ENCODE measurements at places on chromosomes 16 and 17. TPM values are rescaled to one million over a fixed set of nuclear protein-coding genes. Genes with fewer than 3 reads are reported as not detected.

DNA sequence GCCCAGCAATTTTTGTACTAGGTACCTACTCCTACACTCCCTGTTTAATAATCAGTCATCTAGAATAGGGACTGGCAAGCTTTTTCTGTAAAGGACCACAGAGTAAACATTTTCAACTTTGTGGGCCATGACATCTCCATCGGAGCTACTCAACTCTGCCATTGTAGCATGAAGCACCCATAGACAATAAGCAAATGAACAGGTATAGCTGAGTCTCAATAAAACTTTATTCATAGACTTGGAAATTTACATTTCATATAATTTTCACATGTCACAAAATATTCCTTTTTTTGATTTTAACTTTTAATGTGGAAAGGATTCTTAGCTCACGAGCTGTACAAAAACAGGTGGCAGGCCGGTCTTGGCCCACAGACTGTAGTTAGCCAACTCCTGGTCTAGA lies 345.8 kb downstream of the SOX9 start:
- H3K27me3 ChIP-seq = no peaks in the 10 kb centered on the region
- peaks cover 26% of the 10 kb centered on the region for H3K4me1 ChIP-seq
- no peak overlapping the region for H3K4me3 ChIP-seq
- no peak for DNase-seq
- H3K36me3 ChIP-seq = no peaks in the 10 kb centered on the region

GRCh38 chr17:71342737-71343136 lies 778.1 kb upstream of the SOX9 start:
- peaks cover 9% of the 10 kb centered on the region for H3K4me1 ChIP-seq
- DNase-seq = no peak
- H3K27ac ChIP-seq = no peak overlapping the region
- H3K27me3 ChIP-seq = no peaks in the 10 kb centered on the region
- H3K36me3 ChIP-seq = no peaks in the 10 kb centered on the region

GRCh38 chr17:1197379-1197778 lies 17.6 kb upstream of the ABR start:
- no peak overlapping the region for H3K4me3 ChIP-seq
- no peak overlapping the region for H3K27ac ChIP-seq

GRCh38 chr16:81767987-81768592 lies 11.0 kb upstream of the PLCG2 start:
- no peaks in the 10 kb centered on the region for H3K4me1 ChIP-seq
- H3K27me3 ChIP-seq = no peaks in the 10 kb centered on the region
- no peaks in the 10 kb centered on the region for H3K36me3 ChIP-seq
- no peak overlapping the region for H3K27ac ChIP-seq
- no peak for DNase-seq
- H3K4me3 ChIP-seq = no peak overlapping the region

- DNase-seq = no peak
- peaks cover 53% of the 10 kb centered on the region for H3K27me3 ChIP-seq
- no peaks in the 10 kb centered on the region for H3K36me3 ChIP-seq
- H3K4me1 ChIP-seq = no peaks in the 10 kb centered on the region
Measured at GRCh38 chr16:21224800-21225199, 8.7 kb upstream of the ANKS4B start.

DNA sequence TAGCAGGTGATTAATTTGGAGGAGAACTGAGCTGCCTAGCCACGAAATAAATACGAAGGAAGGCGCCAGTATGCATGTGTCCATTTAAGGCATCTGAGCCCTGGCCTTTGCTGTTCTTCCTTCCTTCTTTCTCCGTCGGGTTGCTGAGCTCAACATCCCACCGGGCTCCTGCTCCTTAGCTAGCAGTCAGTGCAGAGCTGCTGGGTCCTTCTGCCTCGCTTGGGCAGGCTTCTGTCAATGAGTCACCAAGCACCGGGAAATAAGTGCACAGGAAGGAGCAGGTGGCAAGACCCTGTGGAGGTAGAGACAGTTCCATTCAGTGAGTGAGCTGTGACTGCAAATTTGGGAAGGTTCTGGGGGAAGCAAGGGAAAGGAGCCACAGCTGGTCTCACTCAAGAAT lies 120.7 kb downstream of the CCDC182 start:
- DNase-seq = no peak
- H3K4me1 ChIP-seq = peaks cover 19% of the 10 kb centered on the region
- H3K27ac ChIP-seq = no peak overlapping the region
- H3K27me3 ChIP-seq = no peaks in the 10 kb centered on the region
- no peak overlapping the region for H3K4me3 ChIP-seq

DNA sequence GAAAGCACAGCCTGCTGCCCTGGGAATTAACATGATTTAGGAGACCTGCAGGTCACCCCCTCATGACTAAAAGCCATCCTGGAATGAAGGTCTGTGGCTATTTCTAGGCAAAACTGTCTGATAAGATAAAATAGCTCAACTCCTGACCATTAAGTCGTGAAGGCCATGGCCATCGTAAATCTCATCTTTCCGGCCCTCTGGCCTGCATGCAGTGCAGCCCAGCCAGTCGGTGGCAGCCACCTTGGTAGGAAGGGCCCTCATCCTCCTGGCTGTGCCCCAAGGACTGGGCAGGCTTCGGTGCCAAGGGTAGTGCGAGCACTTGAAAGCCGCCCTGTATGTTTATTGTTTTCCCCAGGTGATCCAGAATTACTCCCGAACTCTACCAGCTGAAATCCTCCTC lies 18.2 kb upstream of the MEOX1 start:
- no peaks in the 10 kb centered on the region for H3K27me3 ChIP-seq
- H3K27ac ChIP-seq = no peak overlapping the region
- no peak for DNase-seq
- H3K36me3 ChIP-seq = no peaks in the 10 kb centered on the region
- no peak overlapping the region for H3K4me3 ChIP-seq
- H3K4me1 ChIP-seq = no peaks in the 10 kb centered on the region

GRCh38 chr17:33285413-33285812 lies 7.7 kb downstream of the ASIC2 start:
- DNase-seq = no peak
- H3K36me3 ChIP-seq = no peaks in the 10 kb centered on the region
- H3K27me3 ChIP-seq = peaks cover 14% of the 10 kb centered on the region

DNA sequence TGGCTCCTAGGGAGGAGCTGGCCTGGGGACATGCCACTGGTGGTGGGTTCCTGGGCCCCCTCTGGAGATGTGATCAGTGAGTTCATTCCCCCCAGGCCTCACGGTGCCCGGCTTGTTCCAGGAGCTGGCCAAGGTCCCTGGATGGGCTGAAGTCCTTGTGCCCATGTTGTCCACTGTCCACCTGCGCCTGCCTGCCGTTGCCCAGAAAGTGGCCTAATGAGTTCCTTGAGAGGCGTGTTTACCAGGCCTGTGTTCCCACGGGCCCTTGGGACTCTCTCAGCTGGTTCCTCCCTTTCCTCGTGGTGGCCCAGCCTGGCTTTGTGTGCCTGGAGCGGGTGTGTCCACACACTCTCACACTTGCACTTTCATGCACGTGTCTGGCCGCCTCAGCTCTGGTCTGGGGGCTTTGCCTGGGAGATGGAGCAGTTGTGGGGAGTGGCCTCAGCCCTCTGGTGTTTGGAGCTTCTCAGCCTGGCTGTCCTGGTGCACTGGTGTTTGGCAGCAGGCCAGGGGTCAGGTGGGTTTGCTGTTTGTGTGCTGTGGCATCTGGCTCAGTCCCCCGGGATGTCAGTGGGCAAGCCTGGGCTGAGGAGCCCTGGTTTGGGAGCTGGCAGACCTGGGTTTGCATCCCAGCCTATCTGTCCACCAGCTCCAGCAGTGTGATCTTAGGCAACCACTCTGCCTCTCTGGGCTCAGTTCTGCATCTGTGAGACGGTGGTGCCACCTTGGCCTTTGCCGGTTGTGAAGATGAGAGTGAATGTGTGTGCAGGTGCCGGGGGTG lies 18.0 kb downstream of the ADCY7 start:
- H3K4me1 ChIP-seq = peaks cover 6% of the 10 kb centered on the region
- no peaks in the 10 kb centered on the region for H3K27me3 ChIP-seq
- peak; percentile 9 for DNase-seq
- no peak overlapping the region for H3K4me3 ChIP-seq
- H3K36me3 ChIP-seq = peaks cover 5% of the 10 kb centered on the region
- H3K27ac ChIP-seq = no peak overlapping the region

- H3K36me3 ChIP-seq = peaks cover 7% of the 10 kb centered on the region
- H3K27me3 ChIP-seq = no peaks in the 10 kb centered on the region
- peak within 1 kb of the TSS; percentile 98 for H3K4me3 ChIP-seq
- DNase-seq = peak; percentile 99
- H3K27ac ChIP-seq = peak within 1 kb of the TSS; percentile 91
- H3K4me1 ChIP-seq = peaks cover 36% of the 10 kb centered on the region
Measured at GRCh38 chr17:42422958-42423712, at the start of gene CAVIN1. Gene CAVIN1 (minus strand): TSS chr17:42423256. CDS start chr17:42423097, 159 bp downstream.

DNA sequence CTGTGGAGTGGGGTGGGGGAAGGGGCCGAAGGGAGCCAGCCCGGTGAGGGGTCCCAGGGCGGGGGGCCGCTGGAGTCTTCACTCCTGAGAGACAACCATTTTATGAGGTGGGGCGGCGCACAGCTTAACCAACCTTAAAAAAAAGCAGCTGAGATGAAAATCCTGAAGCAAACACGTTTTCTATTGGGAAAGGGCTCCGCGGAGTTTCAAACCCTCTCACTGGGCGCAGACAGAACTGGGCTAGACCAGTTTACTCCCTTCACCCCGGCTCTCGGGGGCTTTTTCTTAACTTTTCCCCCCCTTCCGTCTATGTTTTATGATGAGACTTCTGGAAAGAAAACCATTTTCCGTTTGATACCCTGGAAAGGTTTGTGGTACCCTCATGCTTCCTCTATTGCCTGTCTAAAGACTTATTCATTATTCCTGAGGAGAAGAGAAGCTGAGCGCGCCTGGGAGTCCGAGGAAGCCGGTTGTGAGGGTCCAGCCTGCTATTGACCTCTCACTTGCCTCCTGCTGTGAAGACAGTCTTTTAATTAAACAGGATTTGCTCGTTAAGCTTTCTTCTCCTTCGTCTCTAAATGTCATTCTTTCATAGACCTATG lies 482 bp upstream of the SSH2 start:
- no peaks in the 10 kb centered on the region for H3K36me3 ChIP-seq
- H3K4me3 ChIP-seq = peak overlapping the region; percentile 80
- H3K27ac ChIP-seq = peak overlapping the region; percentile 53

GRCh38 chr16:11743308-11744074 lies 834 bp upstream of the TXNDC11 start:
- H3K4me3 ChIP-seq = peak overlapping the region; percentile 94
- H3K4me1 ChIP-seq = peaks cover 19% of the 10 kb centered on the region
- no peaks in the 10 kb centered on the region for H3K27me3 ChIP-seq
- peak; percentile 80 for DNase-seq
- peak overlapping the region; percentile 95 for H3K27ac ChIP-seq

DNA sequence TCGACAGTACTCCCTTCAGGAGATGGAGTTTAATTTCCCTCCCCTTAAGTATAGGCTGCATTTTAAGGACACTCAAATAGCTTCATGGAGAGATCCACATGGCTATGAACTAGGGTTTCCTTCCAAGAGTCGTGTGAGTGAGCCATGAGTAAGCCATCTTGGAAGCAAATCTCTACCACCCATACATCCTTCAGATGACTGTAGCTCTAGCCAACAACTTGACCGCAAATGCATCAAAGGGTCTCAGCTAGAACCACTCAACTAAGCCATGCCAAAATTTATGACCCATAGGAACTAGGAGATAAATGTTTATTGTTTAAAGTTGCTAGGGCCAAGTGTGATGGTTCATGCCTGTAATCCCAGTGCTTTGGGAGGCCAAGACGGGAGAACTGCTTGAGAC lies 43.4 kb downstream of the METTL16 start:
- H3K27ac ChIP-seq = peak overlapping the region; percentile 77
- H3K36me3 ChIP-seq = no peaks in the 10 kb centered on the region
- H3K4me1 ChIP-seq = peaks cover 9% of the 10 kb centered on the region
- no peak overlapping the region for H3K4me3 ChIP-seq

DNA sequence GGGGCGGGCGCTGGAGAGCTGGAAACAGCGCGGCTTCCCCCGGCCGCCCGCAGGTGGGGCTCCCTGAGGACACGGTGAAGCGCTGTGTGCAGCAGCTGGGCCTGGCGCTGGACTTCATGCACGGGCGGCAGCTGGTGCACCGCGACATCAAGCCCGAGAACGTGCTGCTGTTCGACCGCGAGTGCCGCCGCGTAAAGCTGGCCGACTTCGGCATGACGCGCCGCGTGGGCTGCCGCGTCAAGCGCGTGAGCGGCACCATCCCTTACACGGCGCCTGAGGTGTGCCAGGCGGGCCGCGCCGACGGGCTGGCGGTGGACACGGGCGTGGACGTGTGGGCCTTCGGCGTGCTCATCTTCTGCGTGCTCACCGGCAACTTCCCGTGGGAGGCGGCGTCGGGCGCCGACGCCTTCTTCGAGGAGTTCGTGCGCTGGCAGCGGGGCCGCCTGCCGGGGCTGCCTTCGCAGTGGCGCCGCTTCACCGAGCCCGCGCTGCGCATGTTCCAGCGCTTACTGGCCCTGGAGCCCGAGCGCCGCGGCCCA lies 27.8 kb downstream of the SBK1 start:
- no peaks in the 10 kb centered on the region for H3K27me3 ChIP-seq
- no peaks in the 10 kb centered on the region for H3K4me1 ChIP-seq
- no peak overlapping the region for H3K4me3 ChIP-seq
- DNase-seq = no peak
- no peak overlapping the region for H3K27ac ChIP-seq

DNA sequence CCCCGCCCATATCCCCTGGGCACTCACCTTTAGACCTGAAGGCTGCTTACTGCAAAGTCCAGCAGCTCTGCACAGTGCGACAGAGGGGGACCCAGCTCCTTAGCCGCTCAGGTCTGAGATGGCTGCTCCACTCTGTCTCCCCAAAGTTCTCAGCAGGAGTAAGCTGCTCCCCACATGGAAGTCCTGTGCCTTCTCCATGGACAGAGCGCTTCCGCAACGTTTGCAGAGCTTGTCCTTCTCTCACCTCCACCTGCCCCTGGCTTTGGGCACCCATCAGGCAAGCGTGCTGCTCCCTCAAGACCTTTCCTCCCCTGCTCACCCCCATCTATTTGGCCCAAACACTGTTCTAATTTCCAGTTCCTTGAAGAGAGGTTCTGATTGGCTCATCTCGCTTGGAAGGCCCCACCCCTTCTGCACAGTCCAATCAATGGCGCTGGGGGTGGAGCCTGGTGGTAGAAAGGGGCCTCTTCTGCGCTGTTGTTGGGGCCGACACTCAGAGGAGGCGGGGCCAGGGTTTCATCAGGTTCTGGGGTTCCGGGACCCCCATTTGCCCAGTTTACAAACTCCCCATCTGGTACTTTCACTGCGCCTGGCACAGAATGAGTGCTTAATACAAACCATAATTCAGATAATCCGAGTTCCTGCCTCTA lies 137.2 kb downstream of the CYLD start:
- no peak for DNase-seq
- H3K36me3 ChIP-seq = no peaks in the 10 kb centered on the region
- H3K27ac ChIP-seq = no peak overlapping the region
- H3K4me1 ChIP-seq = no peaks in the 10 kb centered on the region
- no peak overlapping the region for H3K4me3 ChIP-seq

DNA sequence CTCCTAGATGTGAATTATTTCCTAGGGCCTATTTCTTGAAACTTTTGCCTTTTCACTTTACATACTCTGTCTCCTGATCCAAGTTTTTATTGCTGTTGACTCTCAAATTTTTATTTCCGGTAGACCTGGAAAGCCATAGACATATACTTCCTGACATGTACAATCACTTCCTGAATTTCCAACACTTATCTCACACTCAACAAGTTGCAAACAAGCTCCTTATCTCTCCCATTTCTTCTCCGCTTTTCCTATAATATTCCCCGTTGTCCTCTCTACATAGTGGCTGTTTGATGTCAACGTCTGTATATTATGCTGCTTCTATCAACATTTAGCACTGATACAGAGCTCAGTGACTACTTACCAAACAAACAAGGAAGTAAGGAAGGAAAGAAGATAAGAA lies 59.3 kb downstream of the IKZF3 start:
- no peak overlapping the region for H3K27ac ChIP-seq
- no peak overlapping the region for H3K4me3 ChIP-seq
- peaks cover 64% of the 10 kb centered on the region for H3K27me3 ChIP-seq
- no peaks in the 10 kb centered on the region for H3K36me3 ChIP-seq
- no peak for DNase-seq
- H3K4me1 ChIP-seq = no peaks in the 10 kb centered on the region

PRAC1 gene
- total RNA-seq = not detected

SCIMP gene
- total RNA-seq = not detected

CARD14 gene
- total RNA-seq = not detected

Data from GM23248 (cell line).